ENCODE measurements at places on chromosomes 6 and 20.

- no peak for DNase-seq
- H3K27me3 ChIP-seq, result peaks cover 59% of the 10 kb centered on the region
- H3K27ac ChIP-seq, result no peak overlapping the region
- no peak overlapping the region for H3K4me3 ChIP-seq
- peaks cover 31% of the 10 kb centered on the region for H3K4me1 ChIP-seq
- H3K36me3 ChIP-seq, result no peaks in the 10 kb centered on the region
These were observed 2.9 kb downstream of the TFAP2C start for GRCh38 chr20:56631990-56632327.

GRCh38 chr6:142290851-142291250, 11.0 kb upstream of the ADGRG6 start:
- no peaks in the 10 kb centered on the region for H3K4me1 ChIP-seq
- no peaks in the 10 kb centered on the region for H3K36me3 ChIP-seq
- no peak overlapping the region for H3K4me3 ChIP-seq

GRCh38 chr6:17562636-17563035, 37.5 kb upstream of the FAM8A1 start:
- H3K4me1 ChIP-seq, result no peaks in the 10 kb centered on the region
- peaks cover 8% of the 10 kb centered on the region for H3K27me3 ChIP-seq
- H3K4me3 ChIP-seq, result no peak overlapping the region
- DNase-seq, result no peak

DNA sequence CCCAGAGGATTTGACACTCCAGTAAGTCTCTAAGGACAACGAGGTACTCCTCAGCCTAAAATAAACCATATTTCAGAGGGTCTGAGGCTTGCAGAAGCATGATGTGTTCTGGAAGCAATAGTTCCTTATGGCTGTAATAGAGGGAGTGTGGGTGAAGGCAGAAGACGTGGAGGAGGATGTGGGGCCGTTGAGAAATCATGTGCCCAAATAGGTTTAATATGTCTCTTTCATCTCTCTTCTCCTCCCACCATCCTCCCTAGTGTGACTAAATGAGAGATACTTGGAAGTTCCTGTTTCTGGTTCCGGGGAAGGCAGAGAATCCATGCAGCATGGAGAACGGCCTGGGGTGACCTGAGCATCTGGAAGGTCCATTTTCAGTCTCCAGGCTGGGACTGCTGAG, 174.0 kb upstream of the RSPO3 start:
- H3K4me3 ChIP-seq, result no peak overlapping the region
- no peaks in the 10 kb centered on the region for H3K4me1 ChIP-seq
- no peaks in the 10 kb centered on the region for H3K27me3 ChIP-seq
- DNase-seq, result no peak

DNA sequence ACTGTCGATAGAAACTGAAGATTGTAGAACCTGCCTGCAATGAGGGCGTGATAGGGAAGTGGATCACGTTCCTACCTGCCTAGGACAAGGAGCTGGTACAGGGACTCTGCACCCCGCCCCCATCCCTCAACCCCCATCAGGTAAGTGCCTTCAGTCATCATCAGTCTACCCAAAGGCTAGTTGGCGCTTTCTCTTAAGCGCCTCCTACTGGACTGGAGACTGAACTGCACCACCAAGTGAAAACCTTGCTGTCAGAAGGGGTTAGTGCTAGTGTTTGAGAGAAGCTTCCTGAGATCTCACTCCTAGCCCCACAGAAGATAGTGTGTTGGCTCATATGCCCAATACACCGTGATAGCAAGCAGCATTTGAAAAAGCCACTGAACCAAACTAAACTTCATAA, 706.5 kb upstream of the MAN1A1 start:
- H3K27me3 ChIP-seq, result no peaks in the 10 kb centered on the region
- H3K4me1 ChIP-seq, result no peaks in the 10 kb centered on the region
- H3K27ac ChIP-seq, result no peak overlapping the region
- H3K36me3 ChIP-seq, result no peaks in the 10 kb centered on the region

GRCh38 chr6:15137086-15137485, 108.8 kb upstream of the JARID2 start:
- no peaks in the 10 kb centered on the region for H3K27me3 ChIP-seq
- no peak overlapping the region for H3K27ac ChIP-seq
- peaks cover 11% of the 10 kb centered on the region for H3K4me1 ChIP-seq
- H3K4me3 ChIP-seq, result no peak overlapping the region

- H3K27ac ChIP-seq, result no peak overlapping the region
- no peaks in the 10 kb centered on the region for H3K4me1 ChIP-seq
- DNase-seq, result no peak
- H3K36me3 ChIP-seq, result no peaks in the 10 kb centered on the region
- no peaks in the 10 kb centered on the region for H3K27me3 ChIP-seq
These were observed 250.7 kb downstream of the MAFB start for GRCh38 chr20:40438161-40438830.

GRCh38 chr6:120966321-120966720, 368.0 kb downstream of the TBC1D32 start:
- H3K27me3 ChIP-seq, result no peaks in the 10 kb centered on the region
- no peak for DNase-seq
- H3K27ac ChIP-seq, result no peak overlapping the region
- H3K36me3 ChIP-seq, result no peaks in the 10 kb centered on the region

- H3K36me3 ChIP-seq, result peaks cover 49% of the 10 kb centered on the region
- peaks cover 23% of the 10 kb centered on the region for H3K4me1 ChIP-seq
- peak overlapping the region; percentile 90 for H3K4me3 ChIP-seq
These were observed 926 bp downstream of the MYLIP start for GRCh38 chr6:16129623-16130401.

DNA sequence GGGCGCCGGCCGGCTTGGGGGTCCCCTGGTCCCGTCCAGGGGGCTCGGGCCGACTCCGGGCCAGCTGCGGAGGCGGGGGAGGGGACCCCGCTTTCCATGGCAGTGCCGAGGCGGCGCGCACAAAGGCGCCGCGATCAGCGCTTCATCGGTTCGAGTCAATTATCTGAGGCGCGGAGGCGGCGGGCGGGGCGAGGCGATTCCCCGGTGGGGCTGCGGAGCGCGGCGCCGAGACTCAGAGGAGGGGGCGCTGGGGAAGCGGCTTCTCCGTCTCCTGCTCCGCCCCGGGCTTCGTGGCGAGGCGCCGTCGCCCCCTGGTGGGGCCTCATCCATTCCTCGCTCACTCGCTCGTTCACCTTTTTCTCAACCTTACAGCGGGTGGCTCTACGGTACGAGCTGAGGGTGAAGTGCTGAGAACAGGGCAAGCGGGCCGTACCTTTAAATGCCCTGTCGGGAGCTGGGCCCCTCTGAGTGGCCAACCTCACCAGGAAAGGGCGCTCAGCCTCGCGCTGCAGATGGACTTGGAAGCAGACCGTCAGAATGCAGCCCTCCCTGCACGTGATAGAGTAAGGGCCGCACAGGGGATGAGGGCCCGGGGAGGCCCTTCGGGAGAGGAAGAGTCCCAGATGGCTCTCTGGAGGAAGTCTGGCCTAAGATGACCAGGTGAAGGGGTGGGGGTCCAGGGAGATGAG, 39.9 kb downstream of the SLC52A3 start:
- H3K4me3 ChIP-seq, result peak overlapping the region; percentile 61
- no peaks in the 10 kb centered on the region for H3K36me3 ChIP-seq
- peak; percentile 87 for DNase-seq
- peak overlapping the region; percentile 74 for H3K27ac ChIP-seq

DNA sequence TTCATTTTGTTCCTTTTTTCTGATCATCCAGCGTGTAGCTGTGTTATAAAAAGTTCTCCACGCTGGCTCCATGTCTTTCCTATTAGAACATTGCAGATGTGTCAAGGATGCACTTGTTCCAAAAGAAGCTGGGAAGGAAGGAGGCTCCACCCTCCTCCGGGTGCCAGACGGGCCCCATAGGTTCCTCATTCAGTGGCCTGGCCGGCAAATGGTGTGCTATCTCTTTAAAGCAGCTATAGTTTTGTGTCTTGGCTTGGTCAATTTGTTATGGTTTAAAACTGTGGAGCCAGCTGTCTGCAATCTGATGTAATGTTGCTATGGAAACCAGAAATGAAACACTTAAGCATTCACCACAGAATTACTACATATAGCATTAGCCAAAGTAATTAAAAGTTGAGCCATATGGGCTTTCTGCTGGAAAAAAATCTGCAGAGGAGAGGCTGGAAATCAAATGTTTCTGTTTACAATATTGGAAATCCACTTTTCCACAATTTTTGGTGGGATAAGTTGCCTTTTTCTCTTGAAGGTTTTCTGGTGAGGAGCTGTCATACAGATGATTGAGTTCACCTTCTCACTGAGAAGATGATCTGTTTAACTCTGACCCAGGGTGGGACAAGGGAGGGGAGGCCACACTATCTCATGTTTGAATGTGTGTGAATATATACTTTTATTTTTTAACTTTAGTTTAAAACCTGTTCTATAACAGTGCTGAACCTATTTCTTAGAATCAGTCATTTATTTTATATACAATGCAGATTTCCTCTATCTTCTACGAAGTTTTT, 167.4 kb downstream of the SASH1 start:
- no peak overlapping the region for H3K4me3 ChIP-seq
- no peaks in the 10 kb centered on the region for H3K4me1 ChIP-seq
- no peak overlapping the region for H3K27ac ChIP-seq

DNA sequence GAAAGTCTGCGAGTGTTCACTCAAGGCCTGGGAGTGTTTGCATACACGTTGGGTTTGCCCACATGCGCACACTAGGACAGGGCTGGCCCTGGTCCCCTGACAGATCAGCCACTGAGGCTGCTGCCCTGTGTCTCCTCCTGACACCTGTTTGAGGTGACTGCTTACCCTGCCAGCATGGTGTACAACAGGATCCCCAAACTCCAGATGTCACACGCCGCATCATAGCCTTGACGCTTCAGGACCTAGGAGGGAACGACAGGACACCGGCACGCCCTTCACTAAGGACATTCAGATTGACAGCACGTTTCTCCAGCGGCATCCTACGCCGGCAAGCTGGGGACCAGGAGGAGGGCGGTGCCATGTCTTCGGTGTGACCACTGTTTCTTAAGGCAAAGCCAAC, 37.0 kb upstream of the MPC1 start:
- H3K36me3 ChIP-seq, result no peaks in the 10 kb centered on the region
- H3K4me3 ChIP-seq, result no peak overlapping the region
- H3K4me1 ChIP-seq, result no peaks in the 10 kb centered on the region
- H3K27ac ChIP-seq, result no peak overlapping the region

DNA sequence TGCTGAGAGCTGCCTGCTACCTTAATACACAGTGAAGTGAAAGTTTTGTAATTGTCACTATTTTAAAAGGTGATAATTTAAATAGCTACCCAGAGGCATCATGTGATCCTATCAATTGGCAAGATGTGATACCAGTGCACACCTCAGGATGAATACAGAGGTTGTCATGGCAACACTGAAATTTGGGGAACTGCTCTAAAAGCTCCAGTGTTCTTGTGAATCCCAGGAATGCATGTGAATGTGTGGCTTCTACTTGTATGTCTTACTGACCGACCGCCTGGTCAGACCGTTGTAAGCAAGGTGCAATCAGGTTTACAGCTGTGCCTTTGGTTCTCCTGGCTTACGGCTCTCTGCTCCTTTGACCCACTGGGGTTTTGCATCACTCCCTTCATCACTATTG, 146.3 kb upstream of the GJE1 start:
- H3K36me3 ChIP-seq, result no peaks in the 10 kb centered on the region
- no peaks in the 10 kb centered on the region for H3K4me1 ChIP-seq
- DNase-seq, result no peak
- H3K27ac ChIP-seq, result no peak overlapping the region
- H3K27me3 ChIP-seq, result no peaks in the 10 kb centered on the region

DNA sequence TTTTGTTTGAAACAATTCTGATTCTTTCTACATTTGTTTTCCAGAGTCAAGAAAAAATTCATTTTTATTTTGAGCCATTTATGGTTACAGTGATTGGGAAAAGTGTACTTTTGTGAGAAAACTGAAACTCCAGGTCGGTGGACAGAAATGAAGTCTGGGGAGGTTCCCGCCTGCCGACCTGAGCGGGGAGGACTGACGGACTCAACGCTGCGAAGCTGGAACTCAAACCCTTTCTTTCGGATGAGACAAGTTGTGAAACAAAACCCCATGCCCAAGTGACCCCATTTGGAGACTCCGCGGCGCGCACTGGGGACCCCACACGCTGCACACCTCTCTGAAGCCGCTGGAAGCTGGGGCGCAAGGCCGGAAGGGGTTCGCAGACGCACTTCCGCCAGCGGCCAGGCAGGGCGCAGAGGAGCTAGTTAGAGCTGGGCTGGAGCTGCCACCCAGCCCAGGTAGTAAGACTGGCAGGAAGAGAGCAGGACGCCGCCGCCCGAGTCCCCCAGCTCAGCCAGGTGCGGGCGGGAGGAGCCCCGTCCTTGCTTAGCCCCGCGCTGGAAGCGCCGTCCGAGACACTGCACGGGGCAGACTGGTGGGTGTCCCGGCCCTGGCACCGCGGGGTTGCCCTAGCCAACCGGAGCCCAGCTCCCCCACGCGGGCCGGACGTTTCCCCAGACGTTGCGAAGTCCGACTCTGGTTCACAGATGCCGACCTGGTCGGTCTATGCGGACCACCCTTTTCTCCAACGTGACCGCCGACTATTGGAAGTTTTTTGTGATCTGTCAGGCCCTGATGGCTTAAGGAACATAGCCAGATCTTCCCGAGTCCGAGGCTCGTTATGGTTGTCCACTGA, 19.8 kb upstream of the ZSCAN16 start:
- H3K36me3 ChIP-seq, result no peaks in the 10 kb centered on the region
- peak; percentile 94 for DNase-seq
- H3K27me3 ChIP-seq, result no peaks in the 10 kb centered on the region
- peak overlapping the region; percentile 70 for H3K27ac ChIP-seq

DNA sequence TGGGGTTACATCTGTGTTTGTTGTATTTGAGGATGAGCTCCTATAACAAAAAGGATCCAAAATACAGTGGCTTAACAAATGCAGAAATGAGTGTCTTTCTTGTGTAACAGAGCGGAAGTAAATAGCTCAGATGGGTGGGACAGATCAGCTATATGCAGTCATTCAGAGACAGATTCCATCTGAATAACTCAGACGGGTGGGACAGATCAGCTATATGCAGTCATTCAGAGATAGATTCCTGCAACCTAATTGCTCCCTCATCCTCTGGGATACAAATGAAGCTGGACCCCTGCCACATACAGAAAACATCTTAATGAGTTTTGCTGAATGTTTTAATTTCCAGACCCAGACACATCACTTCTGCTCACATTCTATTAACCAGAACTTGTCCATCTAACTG, 332.3 kb downstream of the BCKDHB start:
- H3K36me3 ChIP-seq, result no peaks in the 10 kb centered on the region
- no peak for DNase-seq
- H3K27me3 ChIP-seq, result no peaks in the 10 kb centered on the region
- no peaks in the 10 kb centered on the region for H3K4me1 ChIP-seq

Data from K562 (cell line).